Activated gamma-delta T cell treated with Interleukin-2 at 50 U/mL for 16 hours (primary cell): ENCODE measurements at places on chromosomes 12 and 14.

DNA sequence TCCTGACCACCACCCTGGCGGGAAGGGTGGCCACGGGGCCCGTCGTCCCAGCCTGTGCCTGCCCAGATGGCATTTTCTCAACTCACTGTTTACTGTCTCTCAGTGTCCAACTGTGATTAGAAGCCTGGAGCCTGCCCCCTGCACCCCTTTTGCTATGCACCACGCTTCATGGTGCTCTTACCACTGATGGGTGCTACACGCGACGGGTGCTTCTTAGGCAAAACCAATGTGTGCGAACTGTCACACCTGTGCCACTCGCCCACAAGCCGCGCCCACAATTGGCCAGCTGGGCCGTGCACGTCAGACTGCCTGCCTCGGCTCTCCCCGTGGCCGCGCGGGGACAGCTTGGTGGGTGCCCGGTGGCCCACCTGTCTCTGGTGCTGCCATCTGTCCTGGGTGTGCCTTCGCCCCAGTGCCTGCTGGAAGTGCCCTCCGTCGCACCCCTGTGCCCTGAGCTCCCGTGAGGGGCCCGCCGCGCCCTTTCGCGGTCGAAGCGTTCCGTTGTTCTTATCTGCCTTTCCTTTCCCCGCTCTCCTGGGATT, 15.1 kb upstream of the AMN start:
- DNase-seq, result no peak

GRCh38 chr12:78457938-78458337, 406.6 kb upstream of the SYT1 start:
- no peak for DNase-seq

DNA sequence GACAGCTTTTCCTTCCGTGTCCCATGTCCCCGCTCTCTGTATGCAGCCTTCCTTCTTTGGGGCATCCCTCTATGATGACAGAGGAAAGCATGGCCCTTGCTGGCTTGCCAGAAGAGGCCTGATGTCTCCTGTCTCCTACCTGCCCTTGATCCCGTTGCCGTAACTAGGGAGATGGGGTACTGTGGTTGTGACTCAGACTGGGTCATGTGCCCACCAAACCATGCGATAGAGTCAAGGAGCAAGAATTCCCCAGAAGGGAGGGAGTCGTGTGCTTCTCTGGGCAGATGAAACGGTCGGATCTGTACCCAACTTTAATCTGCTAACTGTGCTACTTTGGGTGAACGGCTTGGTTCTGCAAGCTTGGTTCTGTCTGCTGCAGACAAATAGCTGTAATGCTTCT, 99.1 kb upstream of the DYNC1H1 start:
- no peak for DNase-seq

DNA sequence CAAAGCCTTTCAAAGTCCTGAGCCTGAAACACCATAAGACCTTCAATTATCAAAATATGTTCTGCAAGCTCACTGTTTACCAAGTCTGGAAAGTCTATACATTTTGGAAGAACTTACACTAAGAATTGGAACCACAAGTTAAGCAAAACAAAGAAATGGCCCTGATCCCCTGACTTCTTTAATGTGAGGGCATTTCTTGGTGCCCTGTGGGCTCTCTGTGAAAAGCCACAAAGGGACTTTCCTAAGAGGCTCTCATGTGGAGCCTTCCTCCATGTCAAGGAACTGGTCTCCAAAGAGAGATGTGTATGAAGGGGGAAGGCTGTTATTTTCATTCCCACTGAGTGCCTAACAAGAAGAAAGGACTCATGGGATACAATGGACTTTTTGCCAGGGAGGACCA, 13.5 kb upstream of the MYH6 start:
- DNase-seq, result no peak

DNA sequence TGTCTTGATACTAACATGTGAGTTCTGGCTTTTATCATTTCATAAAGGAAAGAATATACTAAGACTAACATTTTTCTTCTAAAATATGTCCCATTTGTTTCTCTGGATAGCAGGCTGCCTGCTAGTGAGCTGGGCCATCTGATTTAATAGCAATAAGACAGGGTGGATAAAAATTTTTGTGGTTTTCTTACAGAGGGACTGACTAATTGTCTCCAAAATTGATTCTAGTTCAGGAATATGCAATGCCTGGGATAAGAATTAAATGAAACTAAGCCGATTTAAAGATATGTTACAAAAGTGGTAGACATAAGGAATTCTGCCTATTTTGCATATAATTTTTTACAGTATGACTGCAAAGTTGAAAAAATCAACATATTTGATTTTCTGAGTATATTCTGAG, 252.9 kb upstream of the NAV3 start:
- no peak for DNase-seq

- no peak for DNase-seq
Measured at GRCh38 chr14:54503486-54503885, 6.2 kb upstream of the CGRRF1 start.

- DNase-seq, result no peak
Measured at GRCh38 chr12:71626768-71627167, 36.9 kb downstream of the ZFC3H1 start.

- DNase-seq, result no peak
Measured at GRCh38 chr12:47822863-47823262, 3.2 kb upstream of the HDAC7 start.
